ENCODE measurements at places on chromosomes 3 and 15.

- no peak for DNase-seq
Measured at GRCh38 chr3:108407886-108408285, 102.5 kb downstream of the MYH15 start.

DNA sequence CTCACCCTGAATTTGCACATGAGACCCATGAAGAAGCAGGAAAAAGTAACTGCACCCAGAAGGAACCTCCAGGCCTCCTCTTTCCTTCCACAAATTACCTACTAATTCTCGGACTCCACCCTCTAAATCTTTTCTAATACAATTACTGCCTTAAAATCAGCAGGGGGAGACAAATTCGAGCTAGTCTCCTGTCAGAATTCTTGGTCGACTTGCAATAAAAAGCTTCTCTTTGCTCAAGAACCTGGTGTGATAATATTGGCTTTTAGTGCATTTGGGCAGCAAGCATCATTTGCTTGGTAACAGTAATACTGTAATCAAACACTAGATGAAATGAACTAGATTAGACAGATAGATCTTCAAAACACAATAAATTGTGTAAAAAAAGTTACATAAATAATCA lies 281.9 kb downstream of the RAP2B start:
- no peak for DNase-seq

DNA sequence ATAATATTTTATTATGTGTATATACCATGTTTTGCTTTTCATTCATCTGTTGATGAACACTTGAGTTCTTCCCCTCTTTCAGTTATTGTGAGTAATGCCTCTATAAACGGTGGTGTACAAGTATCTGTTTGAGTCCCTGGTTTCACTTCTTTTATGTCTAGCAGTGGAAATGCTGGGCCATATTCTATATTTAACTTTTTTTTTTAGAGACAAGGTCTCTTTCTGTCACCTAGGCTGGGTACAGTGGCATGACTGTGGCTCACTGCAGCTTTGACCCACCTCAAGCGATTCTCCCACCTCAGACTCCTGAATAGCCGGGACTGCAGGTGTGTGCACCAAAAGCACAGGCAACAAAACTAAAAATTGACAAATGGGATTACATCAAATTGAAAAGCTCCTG lies 19.9 kb downstream of the GOLM2 start:
- DNase-seq = no peak

- no peak for DNase-seq
Measured at GRCh38 chr3:25339225-25339624, 88.8 kb upstream of the RARB start.

- no peak for DNase-seq
Measured at GRCh38 chr15:48292458-48292857, 38.8 kb upstream of the DUT start.

DNA sequence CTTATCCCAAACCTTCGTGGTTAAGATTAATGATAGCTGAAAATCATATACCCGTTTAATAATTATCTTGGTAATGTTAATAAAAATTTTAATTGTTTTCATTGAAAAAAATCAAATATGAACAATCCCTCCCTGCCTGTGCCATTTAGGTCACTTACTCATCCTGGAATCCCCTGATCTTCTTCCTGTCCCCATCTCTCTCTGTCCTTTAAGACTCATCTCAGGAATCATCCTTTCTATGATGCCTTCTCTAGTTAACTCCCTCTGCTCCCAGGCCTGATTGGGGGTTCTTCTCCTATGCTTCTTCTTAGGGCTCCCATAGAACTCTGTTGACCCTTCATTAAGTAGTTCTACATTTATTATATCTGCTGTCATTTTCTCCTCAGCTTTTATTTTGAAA lies 91.6 kb downstream of the MBNL1 start:
- no peak for DNase-seq

DNA sequence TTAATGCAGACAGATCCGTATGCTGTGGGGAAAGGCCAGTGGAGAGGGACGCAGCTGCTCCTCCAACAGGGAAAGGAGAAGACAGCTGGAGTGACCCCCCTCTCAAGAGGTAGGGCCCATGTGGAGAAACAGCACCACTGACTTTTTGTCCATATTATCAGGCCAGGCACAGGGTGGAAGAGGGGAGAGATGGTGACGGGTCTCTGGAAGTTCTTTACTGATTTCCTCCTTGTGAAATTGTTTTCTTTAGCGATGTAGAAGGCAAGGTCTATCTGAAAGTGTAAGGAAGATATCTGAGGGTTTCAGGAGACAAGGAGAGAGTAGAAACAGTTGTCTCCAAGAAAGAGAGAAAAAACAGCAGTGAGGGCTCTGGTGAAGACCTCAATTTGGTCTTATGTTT lies 338.8 kb downstream of the VPS13C start:
- no peak for DNase-seq

GRCh38 chr3:161369531-161369930 lies 1.8 kb downstream of the SPTSSB start:
- DNase-seq = no peak

DNA sequence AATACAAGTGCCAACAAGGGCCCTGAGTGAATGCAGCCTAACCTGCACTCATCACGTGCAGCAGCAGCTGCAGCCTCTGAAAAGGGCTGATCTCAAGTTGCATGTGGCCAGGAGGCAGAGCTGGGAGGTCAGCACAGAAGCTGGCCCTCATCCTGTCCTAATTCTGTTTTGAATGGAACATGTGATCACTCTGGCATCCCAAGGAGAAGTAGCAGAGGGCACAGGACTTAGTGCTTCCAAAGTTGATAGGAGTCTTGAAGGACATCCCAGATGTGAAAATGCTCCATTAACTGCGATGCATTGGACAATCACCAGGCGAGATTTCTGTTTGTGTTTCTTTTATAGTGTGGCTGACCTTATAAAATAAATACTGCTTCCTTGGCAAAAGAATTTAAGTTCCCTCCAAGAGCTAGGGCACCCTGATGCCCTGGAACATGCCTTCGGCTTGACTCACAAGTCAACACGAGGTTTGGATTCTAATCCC lies 31.6 kb upstream of the STAG1 start:
- no peak for DNase-seq

GRCh38 chr3:53347261-53348064 lies at the start of gene DCP1A:
TSS of gene DCP1A (minus strand) at chr3:53347543. CDS start at chr3:53347517, 26 bp downstream.
- peak; percentile 93 for DNase-seq

DNA sequence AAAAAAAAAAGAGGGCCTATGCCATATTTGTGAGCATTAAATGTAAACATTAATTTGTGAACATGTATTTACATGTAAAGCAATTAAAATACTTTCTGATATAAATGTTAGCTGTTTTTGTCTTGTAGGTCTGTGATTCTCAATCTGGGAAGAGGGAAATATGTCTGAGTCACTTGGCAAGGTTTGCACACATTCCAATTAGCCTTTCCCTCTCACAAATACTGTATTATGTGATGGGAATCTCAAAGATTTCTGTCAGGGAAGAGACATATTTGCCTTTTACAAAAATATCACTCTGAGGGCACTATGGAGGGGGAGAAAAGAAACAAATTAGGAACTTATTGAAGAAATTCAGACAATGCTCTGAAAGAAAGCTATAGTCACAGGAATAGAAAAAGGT lies 483.6 kb downstream of the GBE1 start:
- DNase-seq = no peak

DNA sequence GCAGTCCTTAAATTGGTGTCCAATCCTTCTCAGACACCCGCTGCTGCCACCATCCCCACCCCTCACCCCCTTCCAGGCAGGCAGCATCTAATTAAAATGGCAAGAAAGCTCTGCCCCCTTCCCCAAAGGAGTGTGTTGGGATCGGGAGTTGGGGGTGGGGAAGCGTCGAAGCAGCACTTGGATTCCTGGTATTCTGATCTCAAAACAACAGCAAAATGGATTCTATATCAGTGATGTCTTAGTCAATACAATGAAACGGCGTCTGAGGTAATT lies 1.4 kb downstream of the TNIK start:
- no peak for DNase-seq

All from progenitor cell of endocrine pancreas (in vitro differentiated cells).